ENCODE measurements at places on chromosomes 4 and X. TPM values are rescaled to one million over a fixed set of nuclear protein-coding genes. Genes with fewer than 3 reads are reported as not detected.

GRCh38 chrX:16096141-16096540 lies 27.2 kb upstream of the GRPR start:
- DNase-seq: no peak

DNA sequence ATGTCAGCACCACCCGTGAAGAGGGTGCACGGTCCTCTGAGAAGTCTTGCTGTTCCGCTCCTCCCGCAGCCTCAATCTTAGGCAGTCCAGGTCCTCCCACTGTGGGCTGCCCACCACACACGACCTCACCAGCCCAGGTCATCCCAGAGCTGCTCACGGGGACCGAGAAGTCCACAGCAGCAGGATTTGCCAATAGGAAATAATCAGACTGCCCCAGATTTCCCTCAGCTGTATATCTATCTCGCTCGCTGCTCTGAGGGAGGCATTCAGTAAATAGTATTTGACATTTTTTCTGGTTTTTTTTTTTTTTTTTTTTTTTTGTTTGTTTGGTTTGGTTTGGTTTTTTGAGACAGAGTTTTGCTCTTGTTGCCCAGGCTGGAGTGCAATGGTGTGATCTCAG lies 83.8 kb downstream of the STOX2 start:
- DNase-seq: no peak

DNA sequence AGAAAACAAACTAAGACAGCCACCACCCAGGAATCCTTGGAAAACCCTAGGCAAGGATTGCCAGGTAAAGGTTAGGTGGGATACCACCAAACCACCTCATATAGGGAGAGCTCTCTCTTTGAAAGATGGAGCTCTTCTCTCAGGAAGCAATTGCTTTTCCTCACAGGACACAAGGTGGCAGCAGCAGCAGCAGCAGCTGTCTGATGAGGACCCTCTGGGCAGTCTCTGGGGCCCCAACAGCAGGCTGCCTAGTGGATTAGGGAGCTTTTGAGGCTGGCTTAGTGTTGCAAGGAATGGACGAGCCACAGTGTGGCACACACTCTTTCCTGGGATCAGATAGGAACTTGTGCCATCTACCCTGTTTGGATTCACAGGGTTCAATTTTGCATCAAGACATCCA lies 41.4 kb upstream of the CHRDL1 start:
- DNase-seq: no peak

DNA sequence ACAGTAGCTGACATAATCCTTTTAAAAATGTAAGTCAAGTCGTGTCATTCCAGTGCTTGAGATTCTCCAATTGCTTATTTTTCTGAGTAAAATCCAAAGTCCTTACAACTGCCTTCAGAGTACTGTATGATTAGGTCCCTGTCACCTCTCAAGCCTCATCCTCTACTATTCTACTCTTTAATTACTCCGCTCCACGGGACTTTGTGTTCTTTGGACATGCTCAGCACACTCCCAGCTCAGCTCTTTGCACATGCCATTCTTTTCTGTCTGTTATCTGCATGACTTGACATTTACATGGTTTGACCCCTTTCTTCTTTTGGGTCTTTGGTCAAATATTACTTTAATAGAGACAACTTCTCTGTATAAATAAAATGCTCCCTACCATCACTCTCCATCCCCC lies 15.1 kb downstream of the FAM47E start:
- no peak for DNase-seq

DNA sequence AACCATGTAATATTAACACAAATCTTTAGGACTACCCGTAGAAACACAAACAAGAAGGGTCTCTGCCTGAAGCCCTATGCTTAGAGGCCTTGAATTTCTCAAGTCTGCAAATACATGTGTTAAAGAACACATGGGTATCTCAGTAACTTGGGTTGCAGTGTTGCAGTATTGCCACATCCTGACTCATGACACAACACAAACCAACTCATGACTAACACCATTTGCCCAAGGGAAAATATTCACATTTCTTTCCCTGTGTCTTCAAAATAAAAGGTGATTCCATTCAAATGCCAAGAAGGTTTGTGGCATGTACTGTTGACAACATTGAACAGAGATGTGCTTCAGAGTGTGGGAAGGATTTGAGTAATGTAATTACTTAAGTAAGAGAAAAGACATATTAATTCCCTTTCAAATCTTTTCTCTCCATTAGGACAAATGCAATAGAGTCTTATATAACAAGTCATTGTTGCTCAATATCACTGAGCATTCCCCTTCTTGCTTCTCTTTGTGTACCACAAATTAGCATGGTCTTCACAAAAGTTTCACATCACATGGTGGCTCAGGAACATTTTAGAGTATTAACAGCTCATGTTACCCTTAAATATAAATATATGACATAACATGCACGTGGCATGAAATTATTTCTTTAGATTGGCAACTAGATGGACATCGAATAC lies 487.1 kb downstream of the STPG2 start:
- DNase-seq: peak; percentile 79

DNA sequence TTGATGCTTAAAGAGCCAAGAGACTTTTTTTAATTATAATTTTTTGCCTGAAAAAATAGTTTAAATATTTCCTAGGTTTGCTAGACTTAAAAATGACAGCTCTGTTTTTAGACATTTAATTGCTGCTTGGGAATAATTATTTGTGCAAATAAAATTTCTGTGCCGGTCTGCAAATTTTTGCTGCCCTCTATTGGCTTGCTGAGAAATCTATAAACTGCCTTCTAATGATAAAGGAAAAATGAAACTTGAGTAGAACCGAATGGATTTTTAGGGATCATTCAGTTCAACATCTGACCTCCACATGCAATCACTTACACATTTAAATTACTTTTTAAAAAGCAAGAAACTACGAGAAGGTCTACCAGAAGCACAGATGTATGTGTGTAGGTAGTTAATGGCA lies 434.0 kb downstream of the FAM133A start:
- no peak for DNase-seq

DNA sequence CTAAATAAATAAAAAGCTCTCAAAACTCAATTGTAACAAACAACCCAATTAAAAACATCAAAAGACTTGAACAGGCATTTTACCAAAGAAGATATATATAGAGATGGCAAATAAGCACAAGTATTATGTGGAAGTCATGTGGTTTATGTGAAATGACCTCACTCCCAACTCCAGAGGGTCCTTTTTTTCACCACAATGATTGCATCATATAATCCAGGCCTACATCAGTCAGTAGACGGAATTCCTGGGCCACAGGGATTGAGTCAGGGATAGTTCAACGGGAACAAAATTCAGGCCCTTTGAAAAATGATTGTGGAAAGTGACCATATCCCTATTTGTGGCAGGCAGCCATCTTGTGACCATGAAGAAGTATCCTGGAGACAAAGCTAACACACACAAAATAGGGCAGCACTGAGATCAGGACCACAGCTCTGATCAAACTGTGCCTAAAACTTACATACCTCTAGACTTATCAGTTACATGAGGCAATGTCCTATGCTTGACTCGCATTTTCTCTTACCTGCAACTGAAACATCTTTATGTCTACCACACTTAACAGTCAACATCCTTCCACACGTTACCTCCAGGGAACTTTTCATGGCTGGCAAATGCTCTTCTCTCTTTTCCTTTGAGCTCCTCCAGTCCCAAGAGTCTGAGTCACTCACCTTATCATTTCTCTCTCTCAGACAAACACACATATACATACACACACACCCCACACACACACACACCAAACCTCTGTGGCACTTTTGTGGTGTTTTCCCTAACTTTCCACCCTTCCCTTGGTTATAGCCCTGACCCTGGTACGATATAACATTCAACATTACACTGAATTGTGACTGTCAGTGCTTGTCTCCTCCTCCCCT lies 113.5 kb downstream of the PHF8 start:
- DNase-seq: peak; percentile 67

- no peak for DNase-seq
Measured at GRCh38 chr4:7719354-7720174, 220.1 kb downstream of the AFAP1 start.

DNA sequence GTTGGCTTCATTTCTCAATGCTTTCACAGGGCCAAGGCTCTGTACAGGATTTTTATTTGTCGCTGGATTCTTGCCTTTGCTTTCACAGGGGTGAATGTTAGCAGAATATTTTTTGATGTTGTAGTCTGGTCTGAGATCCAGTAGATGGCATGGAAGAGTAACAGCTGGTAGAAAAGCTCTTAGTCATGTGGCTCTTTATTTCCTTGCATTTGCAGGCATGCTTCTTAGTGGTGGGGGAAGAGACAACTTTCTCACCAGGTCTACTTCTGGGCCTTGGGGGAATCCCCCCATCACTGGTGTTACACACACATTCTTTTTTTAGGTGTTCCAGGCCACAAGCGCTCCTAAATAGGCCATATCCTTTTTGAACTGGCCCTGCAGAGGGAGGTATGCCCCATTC lies 58.2 kb upstream of the DKK2 start:
- peak; percentile 34 for DNase-seq

GRCh38 chr4:169225812-169226211 lies 44.9 kb downstream of the SH3RF1 start:
- no peak for DNase-seq

DNA sequence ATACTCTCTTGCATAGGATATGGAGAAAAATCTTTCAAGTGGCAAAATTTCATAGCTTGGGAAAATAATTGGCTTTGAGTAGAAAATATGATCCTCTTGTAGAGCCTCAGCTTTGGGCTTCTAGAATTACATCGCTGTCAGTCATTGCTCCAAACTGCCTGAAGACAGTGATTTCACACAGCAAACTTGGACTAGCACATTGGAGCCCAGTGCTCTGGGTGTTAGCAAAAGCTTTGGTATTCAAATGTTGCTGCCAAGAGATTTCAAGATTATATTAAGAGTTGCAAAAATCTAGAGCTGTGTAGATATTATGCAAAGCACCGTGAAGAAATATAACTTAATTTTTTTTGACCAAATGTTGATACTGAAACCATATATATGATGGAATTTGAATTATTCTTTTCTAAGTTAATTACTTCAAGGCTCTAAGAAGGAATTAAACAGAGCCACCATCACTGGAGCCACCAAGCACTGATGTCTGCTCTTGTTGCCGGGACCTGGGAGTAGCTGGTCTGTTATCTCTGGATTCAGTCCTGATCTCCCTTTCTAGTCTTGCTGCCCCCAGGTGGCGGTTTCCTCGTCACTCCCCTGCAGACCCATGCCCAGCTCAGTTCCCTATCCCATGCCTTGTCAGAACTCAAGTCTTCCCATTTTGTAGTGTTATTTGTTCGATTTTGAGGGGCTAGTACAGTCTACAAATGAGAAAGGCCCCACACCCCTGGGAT lies 260.7 kb upstream of the SFRP2 start:
- no peak for DNase-seq

DNA sequence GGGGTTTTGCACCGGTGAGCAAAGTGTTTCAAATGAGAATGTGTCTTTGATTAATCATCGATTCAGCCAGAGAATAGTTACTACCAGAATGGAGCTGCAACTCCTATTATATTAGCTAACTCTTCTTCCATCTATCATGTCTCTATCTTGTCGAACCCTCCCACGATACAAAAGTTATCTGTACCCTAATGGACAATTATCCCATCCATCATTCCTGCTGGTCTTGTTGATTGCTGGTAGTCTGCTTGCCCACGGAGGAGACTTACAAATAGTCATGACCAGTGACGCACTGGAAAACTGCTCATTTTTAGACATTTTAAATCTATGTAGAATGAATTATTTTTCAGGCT lies 67.5 kb downstream of the RTL9 start:
- DNase-seq: no peak

DNA sequence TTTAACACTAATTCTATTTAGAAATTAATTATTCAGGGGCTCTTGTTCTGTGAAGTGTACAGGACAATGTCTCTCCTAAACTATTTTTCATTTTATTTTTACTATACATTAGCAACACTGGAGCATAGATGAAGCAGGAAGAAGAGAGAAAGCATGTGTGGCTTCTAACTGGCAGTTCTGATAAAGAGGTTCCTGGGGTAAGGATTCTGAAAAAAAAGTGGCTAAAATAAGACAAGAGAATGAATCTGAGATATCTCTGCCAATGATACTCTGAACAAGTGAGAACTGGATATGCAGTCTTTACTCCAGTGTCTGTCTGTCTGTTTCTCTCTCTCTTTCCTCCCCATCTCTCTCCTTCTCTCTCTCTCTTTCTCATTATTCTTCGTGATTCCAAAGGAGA lies 125.9 kb downstream of the MAML3 start:
- no peak for DNase-seq

DNA sequence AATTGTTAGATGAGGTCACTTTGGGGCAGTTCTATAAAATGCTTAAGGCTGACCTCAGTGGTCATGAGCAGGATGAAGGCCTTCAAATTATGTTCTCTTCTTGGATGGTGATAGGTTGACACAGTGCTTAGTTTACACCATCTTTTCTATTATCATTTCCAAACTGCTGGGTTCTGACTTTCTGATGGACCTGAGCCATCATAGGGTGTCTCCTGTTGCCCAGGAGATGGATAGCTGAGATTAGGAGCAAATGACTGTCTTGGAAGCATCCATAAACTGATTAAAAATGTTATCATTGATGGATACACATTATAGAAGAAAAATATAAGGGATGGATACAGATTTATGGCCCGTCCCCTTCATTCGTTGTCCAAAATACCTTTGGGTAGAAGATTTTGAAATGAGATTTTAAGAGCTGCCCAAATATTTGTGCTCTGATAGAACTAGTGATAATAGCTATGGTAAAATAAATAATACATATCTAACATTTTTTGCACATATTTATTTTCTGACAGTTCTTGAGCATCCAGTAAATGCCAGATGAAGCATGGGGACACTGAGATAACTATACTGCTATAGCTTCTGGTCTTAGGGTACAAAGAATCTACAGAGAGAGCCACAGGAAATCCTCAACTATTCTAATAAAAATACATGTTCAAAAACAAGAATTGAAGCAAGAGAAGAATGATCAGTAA lies 839.4 kb upstream of the LCORL start:
- no peak for DNase-seq

GRCh38 chr4:104577405-104577804 lies 82.7 kb upstream of the CXXC4 start:
- no peak for DNase-seq

DNA sequence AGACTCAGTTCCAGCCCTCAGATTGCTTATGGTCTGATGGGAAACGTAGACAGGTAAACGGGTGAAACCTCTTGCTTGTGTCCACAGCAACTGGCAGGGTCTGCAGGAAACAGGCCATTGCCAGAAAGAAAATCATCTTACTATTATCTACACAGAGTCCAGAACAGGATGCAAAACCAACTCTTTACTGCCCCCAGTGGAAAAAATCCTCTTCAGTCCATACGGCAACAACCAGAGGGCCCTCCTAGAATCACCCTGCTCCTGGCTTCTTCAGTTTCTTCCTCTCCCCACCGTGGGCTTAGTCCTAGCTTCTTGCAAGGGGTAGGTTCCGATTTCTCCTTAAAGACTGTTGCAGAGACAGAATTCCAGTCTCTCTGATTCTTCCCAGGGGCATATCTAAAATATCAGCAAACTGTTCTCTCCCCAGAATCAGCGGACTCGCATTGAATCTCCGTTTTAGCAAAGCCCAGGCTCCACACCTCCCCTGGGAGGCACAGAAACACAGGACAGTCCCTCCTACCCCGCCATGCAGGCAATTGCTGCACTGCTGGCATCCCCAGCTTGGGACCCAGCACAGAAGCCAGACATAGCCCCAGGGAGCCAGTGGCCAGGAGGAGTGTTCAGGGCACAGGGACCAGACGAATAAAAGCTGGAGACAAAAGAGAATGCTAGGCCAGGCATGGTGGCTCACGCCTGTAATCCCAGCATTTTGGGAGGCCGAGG lies 41.0 kb upstream of the SH3RF1 start:
- DNase-seq: peak; percentile 29

ASMT gene
- not detected for total RNA-seq

PCDH7 gene
- total RNA-seq: 38.8 TPM

FAM9B gene
- not detected for total RNA-seq

NPY2R gene
- total RNA-seq: not detected

REPS2 gene
- total RNA-seq: 0.53 TPM
